ENCODE measurements at places on chromosomes 5 and 9. TPM values are rescaled to one million over a fixed set of nuclear protein-coding genes. Genes with fewer than 3 reads are reported as not detected.

- no peak overlapping the region for H3K27ac ChIP-seq
- no peaks in the 10 kb centered on the region for H3K36me3 ChIP-seq
- no peak overlapping the region for H3K4me3 ChIP-seq
- peaks cover 1% of the 10 kb centered on the region for H3K27me3 ChIP-seq
- peak; percentile 27 for DNase-seq
These were observed 237.5 kb downstream of the CHSY3 start for GRCh38 chr5:130141659-130142320.

DNA sequence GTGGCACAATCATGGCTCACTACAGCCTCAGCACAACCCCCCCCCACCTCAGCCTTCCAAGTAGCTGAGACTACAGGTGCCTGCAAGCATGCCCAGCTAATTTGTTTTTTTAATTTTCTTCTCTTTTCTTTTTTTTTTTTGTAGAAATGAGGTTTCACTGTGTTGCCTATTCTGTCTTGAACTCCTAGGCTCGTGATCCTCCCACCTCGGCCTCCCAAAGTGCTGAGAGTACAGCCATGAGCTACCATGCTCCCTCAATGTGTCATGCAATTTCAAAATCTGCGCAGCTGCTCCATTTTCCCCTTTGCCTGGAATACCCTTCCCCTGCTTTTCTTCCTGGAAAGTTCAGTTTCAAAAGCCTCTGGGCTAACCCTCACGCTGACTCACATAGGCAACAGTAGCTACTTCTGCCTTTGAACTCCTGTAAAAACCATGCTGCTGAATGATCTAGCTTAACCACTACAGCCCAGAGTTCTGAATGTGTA is 71.0 kb upstream of the IL7R start:
- no peaks in the 10 kb centered on the region for H3K27me3 ChIP-seq
- peaks cover 79% of the 10 kb centered on the region for H3K4me1 ChIP-seq
- peak overlapping the region; percentile 33 for H3K4me3 ChIP-seq
- H3K27ac ChIP-seq = peak overlapping the region; percentile 90
- peak; percentile 70 for DNase-seq

CCL27 gene
- total RNA-seq = not detected

DNA sequence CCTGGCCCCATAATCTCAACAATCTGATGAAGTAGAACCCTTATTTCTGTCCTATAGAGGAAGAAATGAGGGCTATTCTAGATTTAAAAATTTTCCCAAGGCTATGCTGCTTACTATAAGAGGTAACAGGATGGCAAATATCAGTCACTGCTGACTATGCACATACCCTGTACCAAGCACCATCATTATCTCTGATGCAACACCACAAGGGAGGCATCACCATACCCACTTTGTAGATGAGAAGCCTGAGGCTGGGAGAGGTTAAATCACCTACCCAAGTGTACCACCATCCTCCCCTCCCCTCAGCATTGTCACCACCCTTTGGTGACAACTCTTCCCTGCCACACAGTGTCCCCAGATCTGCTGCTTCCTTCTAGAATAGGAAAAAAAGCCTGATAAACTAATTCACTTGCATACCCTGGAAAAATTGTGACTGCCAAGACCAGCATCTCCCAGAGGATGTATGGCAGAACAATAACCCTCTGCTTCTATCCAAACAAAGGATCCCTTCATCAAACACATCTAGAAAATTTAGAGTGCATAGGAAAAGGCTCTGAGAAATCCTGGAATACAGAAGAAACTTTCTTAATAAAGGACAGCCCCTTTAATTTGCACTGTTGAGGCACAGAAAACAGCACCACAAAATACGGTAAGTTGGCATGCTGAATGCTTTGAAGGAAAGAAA is 48.3 kb downstream of the PRRC1 start:
- H3K4me3 ChIP-seq = no peak overlapping the region
- peaks cover 17% of the 10 kb centered on the region for H3K27me3 ChIP-seq
- H3K4me1 ChIP-seq = peaks cover 11% of the 10 kb centered on the region
- no peak for DNase-seq

GRCh38 chr9:71929791-71930440 is 18.5 kb downstream of the C9orf85 start:
- H3K36me3 ChIP-seq = peaks cover 13% of the 10 kb centered on the region
- no peak overlapping the region for H3K27ac ChIP-seq
- peaks cover 11% of the 10 kb centered on the region for H3K4me1 ChIP-seq
- no peak for DNase-seq

PCDHGA2 gene
- not detected for total RNA-seq

SPEF2 gene
- 9.9 TPM for total RNA-seq

DNA sequence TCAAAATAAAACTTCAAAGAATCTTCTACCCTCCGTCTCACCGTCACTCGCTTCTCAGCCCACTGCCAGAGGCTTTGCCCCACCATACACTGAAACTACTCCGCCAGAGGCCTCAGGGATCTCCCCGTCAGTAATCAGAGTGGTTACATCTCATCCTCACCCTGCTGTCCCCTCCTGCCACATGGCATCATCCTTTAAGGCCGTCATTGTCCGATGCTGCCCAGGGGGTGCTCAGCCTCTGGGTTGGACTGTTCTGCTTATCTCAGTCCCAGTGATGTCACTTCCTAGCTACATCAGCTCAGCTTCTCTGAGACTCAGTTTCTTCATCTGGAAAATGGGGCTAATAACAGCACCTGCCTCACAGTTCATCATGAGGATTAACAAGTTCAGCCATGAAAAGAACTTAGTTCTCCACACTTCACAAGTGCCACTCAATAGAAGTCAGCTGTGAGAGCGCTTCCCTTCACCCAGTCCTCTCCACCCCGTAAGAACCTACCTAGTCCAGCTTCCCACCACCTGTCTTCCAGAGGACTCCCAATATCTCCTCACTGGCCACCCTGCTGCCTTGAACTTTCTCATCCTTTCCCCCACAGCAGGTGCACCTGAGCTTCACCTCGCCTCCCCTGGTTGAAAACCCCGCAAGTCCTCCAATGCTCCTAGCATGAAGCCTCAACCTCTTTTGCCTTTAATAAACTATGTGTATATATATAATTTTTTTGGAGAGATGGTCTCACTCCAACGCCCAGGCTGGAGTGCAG is 2.8 kb upstream of the IL3 start:
- H3K27me3 ChIP-seq = no peaks in the 10 kb centered on the region
- H3K4me1 ChIP-seq = peaks cover 30% of the 10 kb centered on the region
- H3K4me3 ChIP-seq = no peak overlapping the region
- DNase-seq = no peak
- no peaks in the 10 kb centered on the region for H3K36me3 ChIP-seq

- no peak overlapping the region for H3K27ac ChIP-seq
- H3K4me3 ChIP-seq = no peak overlapping the region
- H3K4me1 ChIP-seq = no peaks in the 10 kb centered on the region
- H3K36me3 ChIP-seq = no peaks in the 10 kb centered on the region
- no peaks in the 10 kb centered on the region for H3K27me3 ChIP-seq
These were observed 545.5 kb downstream of the CCDC171 start for GRCh38 chr9:16098306-16098705.

GRCh38 chr9:113352411-113352810 is 3.1 kb downstream of the BSPRY start:
- no peak for DNase-seq
- H3K27ac ChIP-seq = peak overlapping the region; percentile 3
- peaks cover 29% of the 10 kb centered on the region for H3K4me1 ChIP-seq
- peaks cover 13% of the 10 kb centered on the region for H3K27me3 ChIP-seq

GRCh38 chr5:55030220-55030619 is 6.2 kb downstream of the GZMK start:
- peaks cover 9% of the 10 kb centered on the region for H3K36me3 ChIP-seq
- H3K4me3 ChIP-seq = no peak overlapping the region
- no peaks in the 10 kb centered on the region for H3K27me3 ChIP-seq
- peaks cover 54% of the 10 kb centered on the region for H3K4me1 ChIP-seq

SHISAL2B gene
- total RNA-seq = not detected

- no peak for DNase-seq
- no peaks in the 10 kb centered on the region for H3K36me3 ChIP-seq
- no peak overlapping the region for H3K4me3 ChIP-seq
- H3K27me3 ChIP-seq = peaks cover 14% of the 10 kb centered on the region
These were observed 15.6 kb downstream of the FOXI1 start for GRCh38 chr5:170121321-170121720.

GRCh38 chr5:88820581-88820980 is 62.4 kb downstream of the MEF2C start:
- no peak overlapping the region for H3K4me3 ChIP-seq
- peaks cover 11% of the 10 kb centered on the region for H3K27me3 ChIP-seq
- peaks cover 1% of the 10 kb centered on the region for H3K4me1 ChIP-seq
- no peak overlapping the region for H3K27ac ChIP-seq
- no peaks in the 10 kb centered on the region for H3K36me3 ChIP-seq

CERT1 gene
- total RNA-seq = 24.6 TPM

SEC61B gene
- total RNA-seq = 140 TPM

PDCD1LG2 gene
- total RNA-seq = 0.13 TPM

GRCh38 chr5:140420665-140421361 is 19.2 kb downstream of the ANKHD1 start:
- no peaks in the 10 kb centered on the region for H3K27me3 ChIP-seq
- no peak for DNase-seq
- H3K4me1 ChIP-seq = peaks cover 52% of the 10 kb centered on the region
- peak overlapping the region; percentile 19 for H3K27ac ChIP-seq
- H3K36me3 ChIP-seq = peaks cover 28% of the 10 kb centered on the region

RNF183 gene
- 0.27 TPM for total RNA-seq

- H3K4me3 ChIP-seq = no peak overlapping the region
- no peaks in the 10 kb centered on the region for H3K27me3 ChIP-seq
- DNase-seq = no peak
- H3K36me3 ChIP-seq = no peaks in the 10 kb centered on the region
These were observed 79.3 kb upstream of the ATP10B start for GRCh38 chr5:160931283-160931682.

DNA sequence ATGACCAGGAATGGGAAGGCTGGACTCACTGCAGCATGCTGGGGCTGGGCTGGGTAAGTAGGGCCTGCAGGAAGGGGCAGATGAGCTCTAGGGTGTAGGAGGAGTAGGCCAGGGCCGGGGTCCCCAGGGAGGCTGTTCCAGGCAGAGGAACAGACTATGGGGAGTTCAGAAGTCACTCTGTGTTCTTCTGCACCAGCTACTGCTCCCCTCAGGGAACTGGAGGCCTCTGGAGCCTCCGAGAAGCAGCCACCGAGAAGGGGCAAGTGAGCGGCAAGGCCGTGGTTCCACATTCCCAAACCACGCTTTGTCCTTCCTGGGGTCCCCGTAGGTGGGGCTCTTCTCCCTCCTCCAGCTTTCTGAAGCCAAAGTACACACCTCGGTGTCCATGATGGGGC is 8.4 kb upstream of the SLC2A6 start:
- DNase-seq = no peak
- no peaks in the 10 kb centered on the region for H3K36me3 ChIP-seq
- no peak overlapping the region for H3K4me3 ChIP-seq
- H3K27ac ChIP-seq = no peak overlapping the region
- H3K27me3 ChIP-seq = no peaks in the 10 kb centered on the region

GRCh38 chr9:89659891-89660685 is 55.3 kb downstream of the GADD45G start:
- no peak overlapping the region for H3K27ac ChIP-seq
- H3K27me3 ChIP-seq = peaks cover 6% of the 10 kb centered on the region
- peaks cover 24% of the 10 kb centered on the region for H3K4me1 ChIP-seq

Data from activated CD8-positive, alpha-beta T cell treated with anti-CD3 and anti-CD28 coated beads for 36 hours (primary cell).